Camera-type eye (tissue), 1 donor: ENCODE measurements at places on chromosomes 1 and 21. TPM values are rescaled to one million over a fixed set of nuclear protein-coding genes. Genes with fewer than 3 reads are reported as not detected.

Gene PINK1
- 64.0 TPM for total RNA-seq

Gene CLCA1
- not detected for total RNA-seq

Gene RAB29
- total RNA-seq = 9.3 TPM

Gene BTBD8
- total RNA-seq = 151 TPM

Gene FOXD3
- total RNA-seq = 1.9 TPM

Gene SPATA46
- total RNA-seq = not detected

Gene PTPN22
- total RNA-seq = 3.0 TPM

Gene WDR64
- total RNA-seq = 1.3 TPM

Gene MAP3K21
- total RNA-seq = 2.1 TPM

Gene CLEC20A
- not detected for total RNA-seq

Gene GUK1
- 185 TPM for total RNA-seq

Gene BNIPL
- 9.5 TPM for total RNA-seq

Gene PCSK9
- total RNA-seq = 1.1 TPM

Gene DOP1B
- total RNA-seq = 16.0 TPM

Gene NCAM2
- total RNA-seq = 24.0 TPM

Gene AIRE
- total RNA-seq = 0.27 TPM

Gene IL12RB2
- 1.1 TPM for total RNA-seq

Gene GPR161
- 27.2 TPM for total RNA-seq

Gene TNNI3K
- 4.1 TPM for total RNA-seq
